ENCODE measurements at places on chromosomes 1 and 21.

- DNase-seq = no peak
These were observed 81.0 kb upstream of the PLD5 start for GRCh38 chr1:242605521-242605920.

DNA sequence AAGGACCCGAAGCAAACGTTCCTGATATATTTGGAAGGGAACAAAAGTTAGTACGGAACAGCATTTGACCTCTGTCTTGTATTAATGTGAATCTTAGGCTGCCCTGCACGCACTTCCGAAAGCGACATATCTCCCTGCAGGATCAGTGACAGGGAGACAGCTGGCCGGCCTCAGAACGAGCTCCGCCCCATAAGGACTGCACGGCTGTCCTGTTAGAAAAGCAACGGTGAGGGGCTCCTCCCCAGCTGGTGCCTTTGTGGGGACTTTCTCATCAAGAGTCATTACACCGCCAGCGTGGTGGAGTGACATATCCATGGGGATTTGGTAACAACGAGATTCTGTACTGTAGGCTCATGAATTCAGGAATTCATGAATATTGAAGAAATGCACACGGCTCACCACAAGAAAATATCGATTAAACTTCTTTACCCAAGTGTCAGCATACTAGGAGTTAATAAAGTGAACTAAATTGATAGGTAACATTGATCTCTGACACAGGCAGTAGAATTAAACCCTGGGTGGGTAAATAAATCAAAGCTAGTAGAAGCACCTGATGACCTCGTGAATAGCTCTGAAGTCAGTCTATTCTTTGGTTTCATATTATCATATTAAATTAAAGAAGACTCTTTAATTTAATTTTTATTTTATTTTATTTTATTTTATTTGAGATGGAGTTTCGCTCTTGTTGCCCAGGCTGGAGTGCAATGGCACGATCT lies 8.1 kb upstream of the GREM2 start:
- DNase-seq = no peak

- no peak for DNase-seq
These were observed 261.3 kb upstream of the ESRRG start for GRCh38 chr1:216984536-216984935.

GRCh38 chr1:160260406-160261382 lies 1.7 kb downstream of the DCAF8 start:
- no peak for DNase-seq

GRCh38 chr1:78122389-78122788 lies 76.6 kb downstream of the GIPC2 start:
- DNase-seq = no peak

DNA sequence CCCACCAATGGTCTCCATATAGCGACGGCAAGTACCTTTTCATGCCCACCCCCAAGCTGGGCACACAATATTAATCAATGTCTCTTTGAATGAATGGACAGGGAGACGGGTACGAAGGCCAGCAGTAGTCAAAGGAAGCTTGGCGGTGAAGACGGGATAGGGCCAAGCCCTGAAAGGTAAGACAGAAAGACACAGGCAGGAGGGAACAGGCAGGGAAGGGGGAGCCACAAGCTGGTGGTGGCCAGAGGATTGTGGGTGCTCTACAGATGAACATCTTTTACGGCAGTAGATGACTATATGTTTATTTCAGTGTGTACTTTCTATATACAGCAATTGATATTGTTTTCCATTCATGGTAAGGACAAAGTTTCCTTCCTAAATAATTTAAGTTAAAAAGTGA lies 16.3 kb downstream of the CAPZB start:
- DNase-seq = no peak

Data from hematopoietic multipotent progenitor cell (in vitro differentiated cells).